Stimulated activated CD4-positive, alpha-beta T cell treated with anti-CD3 and anti-CD28 coated beads, Interleukin-2, amount 100 ng/mL, for 48 hours (primary cell): ENCODE measurements at places on chromosomes 13 and 19.

- DNase-seq, result no peak
Measured at GRCh38 chr19:23055946-23056345, 53.0 kb upstream of the ZNF728 start.

GRCh38 chr19:40134866-40135265 lies 44.1 kb upstream of the ZNF780A start:
- DNase-seq, result no peak

- DNase-seq, result no peak
Measured at GRCh38 chr19:16019691-16020448, 56.4 kb upstream of the TPM4 start.

GRCh38 chr13:109318945-109319590 lies 467.3 kb downstream of the IRS2 start:
- no peak for DNase-seq

DNA sequence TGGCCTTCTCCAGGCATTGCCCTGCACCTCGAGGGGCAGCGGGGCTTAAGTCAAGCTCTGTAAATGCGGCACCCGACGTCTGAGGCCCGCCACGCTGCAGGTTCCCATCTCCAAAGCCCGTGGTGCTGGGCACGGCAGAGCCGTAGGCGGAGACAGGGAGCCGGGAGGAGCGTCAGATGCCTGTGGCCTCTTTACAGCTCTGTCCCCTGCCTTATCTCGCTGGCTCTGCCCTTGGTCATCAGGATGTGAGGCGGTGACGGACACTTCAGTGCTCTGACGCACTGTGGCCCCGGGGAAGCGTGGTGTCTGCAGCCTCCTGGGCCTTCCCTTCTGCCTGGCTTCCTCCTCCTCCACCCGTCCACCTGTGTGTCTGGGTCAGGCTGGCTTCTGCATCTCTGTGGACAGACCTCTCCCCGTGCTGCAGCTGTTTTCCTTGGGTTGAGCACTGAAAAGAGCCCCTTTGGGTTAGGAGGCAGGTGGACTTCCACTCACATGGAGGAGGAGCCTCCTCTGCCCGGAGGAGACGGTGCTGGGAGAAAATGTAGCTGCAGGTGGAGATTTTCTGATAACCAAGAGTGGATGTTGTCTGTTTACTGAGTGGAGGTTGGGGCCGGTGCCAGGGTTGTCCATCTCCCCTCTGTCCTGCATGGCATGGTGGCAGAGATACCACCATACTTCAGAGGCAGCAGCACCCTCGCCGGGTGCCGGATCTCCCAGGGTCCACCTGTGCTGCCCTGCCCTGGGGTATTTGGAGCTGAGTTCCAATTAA lies 14.6 kb downstream of the MCF2L start:
- DNase-seq, result no peak

GRCh38 chr13:70747262-70747661 lies 639.0 kb upstream of the KLHL1 start:
- no peak for DNase-seq

- no peak for DNase-seq
Measured at GRCh38 chr19:3785938-3786824, at the start of gene MATK. Gene MATK, minus strand, starts transcription at chr19:3786381. Its CDS starts 1,246 bp downstream, at chr19:3785135.

- no peak for DNase-seq
Measured at GRCh38 chr19:35202722-35203688, 25.5 kb downstream of the FAM187B start.

GRCh38 chr13:105343134-105343806 lies 1192.2 kb downstream of the EFNB2 start:
- DNase-seq, result no peak

DNA sequence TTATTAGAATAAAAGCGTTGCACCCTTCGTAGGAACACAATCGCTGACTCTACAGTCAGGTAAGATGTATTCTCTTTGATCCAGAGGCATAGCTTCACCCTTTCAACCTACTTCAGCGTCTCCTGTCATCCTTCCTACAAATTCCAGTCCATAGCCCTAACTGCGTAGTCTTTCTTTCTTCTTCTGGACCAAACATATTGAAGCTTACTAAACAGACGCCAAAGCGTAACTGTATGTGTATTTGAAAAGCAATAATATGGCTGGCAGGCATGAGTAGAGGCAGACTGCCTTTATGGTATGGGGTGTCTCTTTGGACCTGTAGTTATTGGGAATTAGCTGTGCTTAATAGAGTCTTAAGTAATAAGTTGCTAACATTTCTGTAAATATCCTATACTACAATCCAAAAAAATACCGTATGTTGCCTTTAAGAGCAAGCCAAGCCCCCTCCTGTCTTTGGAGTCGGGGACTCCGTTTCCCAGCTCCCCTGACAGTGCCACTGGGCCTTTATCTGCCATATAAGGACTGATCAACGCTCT lies 392 bp upstream of the ZNF548 start:
- no peak for DNase-seq

GRCh38 chr13:50915565-50915964 lies 6.0 kb downstream of the RNASEH2B start:
- DNase-seq, result no peak

DNA sequence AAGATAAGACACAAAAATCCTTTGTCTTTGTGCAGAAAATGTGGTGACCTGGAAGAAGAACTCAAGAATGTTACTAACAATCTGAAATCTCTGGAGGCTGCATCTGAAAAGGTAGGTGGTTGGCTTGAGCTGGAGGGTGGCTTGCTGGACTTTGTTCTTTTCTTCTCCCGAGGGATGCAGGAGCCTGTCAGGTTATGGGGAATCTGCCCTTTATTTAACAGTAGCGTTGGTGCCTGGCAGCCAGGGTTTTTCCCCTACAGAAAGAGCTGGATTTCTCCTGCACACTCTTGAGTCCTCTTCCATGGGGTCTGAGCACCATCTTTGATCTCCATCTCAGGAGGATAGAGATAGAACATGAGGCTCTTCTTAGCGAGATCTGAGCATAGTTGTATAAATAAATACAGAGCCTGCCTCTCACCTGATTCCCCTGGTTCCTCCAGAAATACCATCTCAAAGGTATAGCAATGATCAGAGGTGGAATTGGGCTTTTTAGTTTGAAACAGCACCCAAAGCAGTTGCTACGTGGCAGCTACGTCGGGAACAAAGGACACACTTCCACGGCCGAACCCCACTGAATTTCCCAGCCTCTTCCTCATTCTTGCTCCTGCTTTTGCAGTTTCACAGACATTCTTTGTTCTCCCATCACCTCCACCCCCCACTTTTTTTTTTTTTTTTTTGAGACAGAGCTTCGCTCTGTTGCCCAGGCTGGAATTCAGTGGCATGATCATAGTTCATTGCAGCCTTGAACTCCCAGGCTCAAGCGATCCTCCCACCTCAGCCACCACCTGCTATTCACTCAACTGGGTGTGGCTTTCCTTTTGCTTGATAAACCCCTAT lies 12.9 kb downstream of the TPM4 start:
- DNase-seq, result no peak

DNA sequence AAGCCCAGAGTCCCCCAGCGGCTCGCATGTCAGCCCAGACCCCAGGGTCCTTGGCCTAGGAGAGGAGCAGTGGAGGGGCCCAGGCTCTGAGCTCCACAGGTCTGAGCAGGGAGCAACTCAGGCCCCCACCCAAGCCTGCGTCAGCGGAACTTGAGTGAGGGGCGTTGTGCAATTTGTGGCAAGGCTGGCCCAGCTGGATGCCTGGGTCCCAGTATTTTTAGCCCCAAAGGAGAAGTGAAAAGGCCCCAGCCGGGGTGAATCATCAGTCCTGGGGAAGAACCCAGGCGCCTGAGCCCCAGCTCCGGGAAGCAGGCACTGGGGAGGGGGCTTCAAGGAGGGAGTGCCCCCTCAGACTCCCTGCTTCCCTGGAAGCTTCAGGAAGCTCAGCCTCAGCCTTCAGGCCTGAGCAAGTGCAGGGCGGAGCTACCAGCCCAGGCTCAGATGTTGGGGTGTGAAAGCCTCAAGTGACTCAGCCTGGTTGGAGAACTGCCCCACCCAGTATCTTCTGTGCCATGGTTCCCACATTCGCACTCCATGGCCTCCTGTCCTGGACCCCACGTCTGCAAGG lies 7.2 kb downstream of the MED29 start:
- no peak for DNase-seq

DNA sequence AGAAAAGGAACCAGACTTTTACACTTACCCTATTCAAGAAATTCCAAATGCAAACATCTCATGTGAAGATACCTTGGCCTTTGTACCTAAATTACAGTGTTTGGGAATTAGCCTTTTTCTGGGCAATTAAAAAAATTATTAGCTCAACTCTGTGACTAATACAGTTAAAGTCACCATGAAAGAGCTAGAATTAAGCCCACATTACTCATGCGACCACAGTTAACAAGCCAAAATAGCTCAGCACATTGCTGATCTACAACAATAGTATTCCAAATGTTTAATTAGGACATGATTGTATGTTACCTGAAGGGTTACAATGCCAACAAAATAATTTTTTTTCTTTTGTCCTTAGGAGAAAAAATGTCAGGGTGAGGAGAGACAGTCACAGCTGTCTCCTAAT lies 263.6 kb upstream of the GPC6 start:
- DNase-seq, result no peak

- DNase-seq, result no peak
Measured at GRCh38 chr13:64591971-64592370, 2638.2 kb downstream of the PCDH9 start.

GRCh38 chr13:68551701-68552522 lies 1321.8 kb upstream of the PCDH9 start:
- DNase-seq, result no peak

GRCh38 chr19:57807541-57807940 lies 7.2 kb downstream of the ZNF552 start:
- DNase-seq, result no peak

DNA sequence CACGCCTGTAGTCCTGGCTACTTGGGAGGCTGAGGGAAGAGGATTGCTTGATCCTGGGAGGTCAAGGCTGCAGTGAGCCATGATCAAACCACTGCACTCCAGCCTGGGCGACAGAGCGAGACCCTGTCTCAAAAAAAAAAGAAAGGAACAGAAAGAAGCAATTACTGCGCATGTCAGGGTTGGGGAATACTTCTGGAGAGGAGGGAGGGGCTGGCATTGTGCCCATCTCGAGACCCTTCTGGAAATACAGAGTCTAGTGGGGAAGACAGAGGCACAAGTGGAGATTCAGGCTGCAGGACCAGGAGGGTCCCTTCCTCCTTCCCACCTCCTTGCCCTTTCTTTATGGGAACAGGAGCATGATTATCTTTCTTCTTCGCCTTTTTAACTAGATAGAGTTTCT lies 30.8 kb downstream of the PRR22 start:
- DNase-seq, result no peak

- DNase-seq, result no peak
Measured at GRCh38 chr13:104796581-104796980, 1730.4 kb upstream of the SLC10A2 start.

DNA sequence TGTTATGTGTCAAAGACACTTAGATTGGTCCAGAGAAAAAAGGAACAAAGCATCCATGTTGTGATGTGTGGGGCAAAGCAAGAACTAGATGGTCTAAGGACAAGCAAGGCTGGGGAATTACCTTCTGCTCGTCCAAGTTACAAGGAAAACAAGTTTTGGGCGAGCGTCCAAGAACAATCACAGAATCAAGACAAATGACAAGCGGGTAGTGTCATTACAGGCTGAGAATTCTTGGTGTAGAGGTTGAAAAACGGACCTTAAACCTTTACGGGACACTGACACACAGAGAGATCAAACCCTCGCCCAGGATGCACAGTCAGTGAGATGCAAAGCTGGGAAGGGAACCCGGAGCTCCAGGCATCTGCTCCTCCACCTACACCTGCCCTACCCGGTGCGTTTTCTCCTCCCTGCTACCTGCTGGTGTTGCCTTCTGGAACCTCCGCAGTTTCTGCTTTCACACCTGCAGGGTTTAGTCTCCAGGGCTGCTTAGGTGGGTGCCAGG lies 515 bp upstream of the ZNF324B start:
- DNase-seq, result no peak

DNA sequence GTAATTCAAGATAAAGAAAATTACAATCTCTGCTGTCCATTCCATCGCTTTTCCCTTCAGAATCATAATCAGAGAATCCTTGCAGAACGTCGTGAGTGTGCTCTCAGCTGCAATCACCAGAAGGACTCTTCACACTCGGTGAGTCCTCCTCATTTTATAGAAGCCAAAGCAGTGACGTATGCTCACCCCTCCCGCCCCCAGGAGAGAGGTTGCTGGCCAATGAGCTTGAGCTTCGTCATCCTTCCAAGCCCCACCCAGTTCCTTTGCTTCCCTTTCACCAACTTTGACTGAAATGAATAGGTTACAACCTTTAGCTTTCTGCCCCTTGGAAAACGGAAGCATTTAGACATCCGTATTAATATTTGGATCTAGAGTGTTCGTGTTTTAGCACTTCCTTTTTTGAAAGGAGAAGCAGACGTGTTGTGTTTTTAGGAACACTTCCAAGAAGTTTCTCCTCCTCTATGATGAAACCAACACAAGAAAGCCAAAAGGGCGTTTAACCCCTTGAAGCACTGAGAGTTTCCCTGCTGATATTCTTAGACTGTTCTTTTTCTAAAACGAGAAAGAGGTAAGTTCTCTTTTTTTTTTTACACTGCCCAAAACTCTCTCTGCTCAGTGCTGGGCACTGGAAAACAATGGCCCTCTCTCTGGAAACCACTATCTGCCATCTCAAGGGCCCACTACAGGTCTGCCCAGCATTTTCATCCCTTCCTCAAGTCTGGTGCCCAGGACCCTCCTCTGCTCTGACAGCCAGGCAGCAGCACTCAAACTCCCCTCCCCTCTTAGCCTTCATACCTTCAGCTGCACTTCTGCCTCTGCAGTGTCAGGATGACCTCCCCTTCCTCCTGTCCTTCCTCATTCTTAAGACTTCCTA lies 44.3 kb upstream of the CEACAM21 start:
- DNase-seq, result peak; percentile 69

GRCh38 chr13:114323349-114323748 lies 9.0 kb downstream of the CHAMP1 start:
- DNase-seq, result no peak

- DNase-seq, result no peak
Measured at GRCh38 chr19:23285948-23286347, 35.8 kb upstream of the ZNF724 start.

GRCh38 chr19:17471410-17472125 lies 1.2 kb downstream of the SLC27A1 start:
- no peak for DNase-seq

DNA sequence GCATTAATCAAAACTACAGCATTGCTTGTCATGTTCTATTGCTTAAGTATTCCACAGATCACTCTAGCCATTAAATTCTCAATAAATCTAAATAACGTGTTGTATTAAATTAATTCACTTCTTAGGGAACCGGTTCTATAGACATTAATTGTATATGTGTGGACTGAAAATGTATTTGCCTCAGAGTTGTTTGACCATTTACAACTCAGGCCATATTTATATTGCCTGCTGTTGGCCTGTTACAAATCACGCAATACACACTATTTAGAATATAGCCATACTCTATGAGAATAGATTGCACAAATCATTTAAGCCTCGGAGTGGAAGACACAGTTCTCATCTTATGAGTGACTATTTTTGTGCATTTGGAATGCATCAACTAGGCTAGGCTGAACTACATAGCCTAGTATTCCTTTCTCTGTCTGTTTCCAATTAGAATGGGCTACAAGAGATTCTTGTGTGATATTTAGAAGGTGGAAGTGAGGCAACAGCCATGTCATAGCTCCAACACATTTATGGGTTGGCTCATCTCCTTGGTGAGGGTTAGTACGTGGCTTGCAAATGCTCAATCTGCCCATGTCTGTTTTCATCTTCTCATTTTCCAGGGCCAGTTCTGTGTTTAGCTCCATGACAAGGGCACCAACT lies 1116.1 kb downstream of the PCDH9 start:
- DNase-seq, result no peak
